ENCODE measurements at places on chromosomes 3 and 15.
A peak's percentile ranks its signal among the peaks of the same experiment; 100 is the strongest.

- DNase-seq, result no peak
Observed at GRCh38 chr3:13365390-13366379, 54.4 kb downstream of the NUP210 start.

DNA sequence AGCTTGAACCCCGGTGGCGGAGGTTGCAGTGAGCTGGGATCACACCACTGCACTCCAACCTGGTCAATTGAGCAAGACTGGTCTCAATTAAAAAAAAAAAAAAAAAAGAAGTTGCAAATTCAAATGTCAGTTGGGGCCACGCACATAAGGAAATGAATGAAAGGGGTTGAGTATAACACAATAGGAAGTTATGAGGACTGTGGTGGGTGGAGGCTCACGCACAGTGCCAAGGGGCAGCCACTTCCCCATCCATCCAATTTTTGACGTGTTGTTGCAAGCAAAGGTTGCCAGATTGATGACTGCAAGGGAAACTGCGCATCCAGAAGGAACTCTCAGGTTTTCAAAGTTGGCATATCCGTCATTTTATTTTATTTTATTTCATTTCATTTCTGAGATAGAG is 532.2 kb downstream of the NTRK3 start:
- no peak for DNase-seq

DNA sequence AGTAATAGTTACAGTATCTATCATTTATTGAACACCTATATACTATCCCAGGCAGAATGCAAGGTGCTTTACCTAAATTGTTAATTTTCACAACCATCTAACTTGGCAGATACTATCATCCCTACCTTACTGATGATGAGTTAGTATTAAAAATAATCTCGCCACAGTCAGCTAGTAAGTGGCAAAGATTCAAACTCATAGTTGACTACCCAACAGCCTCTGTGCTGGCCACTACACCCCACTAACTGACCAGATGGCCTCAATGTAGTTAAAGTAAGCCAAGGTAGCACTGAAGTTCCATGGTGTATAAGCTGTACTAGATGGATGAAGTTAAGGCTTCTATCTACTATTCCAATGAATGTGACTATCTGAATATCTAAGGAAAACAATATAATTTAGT is 44.8 kb downstream of the PEAK1 start:
- DNase-seq, result no peak

DNA sequence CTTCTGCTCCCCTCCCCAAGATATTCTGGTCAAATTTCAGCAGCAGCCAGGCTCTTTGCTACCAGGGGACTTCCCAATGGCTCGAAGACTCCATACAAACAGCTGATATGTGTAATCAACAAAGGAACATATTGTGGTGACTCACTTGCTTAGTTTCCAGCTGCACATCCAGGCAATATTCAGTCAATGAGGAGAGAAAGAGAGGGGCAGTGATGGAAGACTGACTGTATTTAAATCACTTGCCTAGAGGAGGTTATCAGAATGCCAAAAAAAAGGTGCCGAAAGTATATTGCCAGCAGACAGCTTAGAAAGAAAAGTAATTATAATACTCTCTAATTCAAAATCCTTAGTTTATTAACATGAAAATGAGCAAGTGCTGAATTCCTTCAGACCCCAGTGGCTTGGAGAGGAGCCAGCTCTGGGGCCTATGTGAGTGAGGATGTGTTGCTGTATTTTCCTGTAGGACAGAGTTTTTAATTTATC is 236.5 kb downstream of the LRTM1 start:
- DNase-seq, result no peak

GRCh38 chr3:129226374-129226773 is 23.0 kb upstream of the COPG1 start:
- peak; percentile 44 for DNase-seq

DNA sequence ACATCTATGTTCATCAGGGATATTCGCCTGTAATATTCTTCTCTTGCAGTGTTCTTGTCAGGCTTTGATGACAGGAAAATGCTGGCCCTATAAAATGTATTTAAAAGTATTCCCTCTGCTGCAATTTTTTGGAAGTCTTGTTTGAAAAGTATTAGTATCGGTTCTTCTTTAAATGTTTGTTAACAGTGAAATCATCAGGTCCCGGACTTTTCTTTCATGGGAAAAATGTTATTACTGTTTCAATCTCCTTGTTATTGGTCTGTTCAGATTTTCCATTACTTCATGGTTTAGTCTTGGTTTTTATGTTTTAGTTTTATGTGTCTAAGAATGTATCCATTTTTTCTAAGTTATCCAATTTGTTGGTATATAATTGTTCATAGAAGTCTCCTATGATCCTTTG is 225.6 kb downstream of the RBMS3 start:
- DNase-seq, result no peak
